Osteoblast (primary cell): ENCODE measurements at places on chromosomes 7 and 10. TPM values are rescaled to one million over a fixed set of nuclear protein-coding genes. Genes with fewer than 3 reads are reported as not detected.

The AOC1 gene
- not detected in 2 replicates for total RNA-seq

The ZNF775 gene
- 5.0 and 6.2 TPM in 2 replicates for total RNA-seq

The OR2A5 gene
- total RNA-seq: not detected in 2 replicates

The MYL10 gene
- total RNA-seq: not detected in 2 replicates

The PON3 gene
- total RNA-seq: 0.72 and 0.88 TPM in 2 replicates

The AASS gene
- 24.8 and 26.4 TPM in 2 replicates for total RNA-seq

The RUFY2 gene
- total RNA-seq: 35.5 and 36.8 TPM in 2 replicates

DNA sequence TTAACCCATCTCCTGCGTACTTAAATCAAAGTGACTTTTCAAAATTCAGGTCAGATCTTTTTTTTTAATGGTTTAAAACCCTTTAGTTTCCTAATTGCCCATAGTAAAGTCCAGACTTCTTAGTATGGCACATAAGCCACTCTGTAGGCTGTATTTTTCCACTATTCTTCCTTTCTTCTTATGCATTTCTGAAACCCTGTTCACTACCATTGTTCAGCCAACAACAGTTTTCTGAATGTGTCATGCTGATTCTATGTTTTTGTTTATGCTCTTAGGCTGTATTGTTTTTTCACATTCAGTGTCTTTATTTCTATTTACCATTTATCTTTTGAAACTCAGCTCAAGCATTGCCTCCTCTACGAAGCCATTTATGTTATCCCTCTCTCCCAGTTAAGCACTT, 26.7 kb downstream of the CCSER2 start:
- no peaks in the 10 kb centered on the region for H3K27me3 ChIP-seq
- no peak overlapping the region for H3K27ac ChIP-seq
- no peak overlapping the region for H3K4me3 ChIP-seq
- peaks cover 5% of the 10 kb centered on the region for H3K4me1 ChIP-seq
- H3K36me3 ChIP-seq: no peaks in the 10 kb centered on the region
- DNase-seq: no peak

GRCh38 chr7:140212100-140212881, 35.5 kb upstream of the KDM7A start:
- no peaks in the 10 kb centered on the region for H3K36me3 ChIP-seq
- no peak for DNase-seq
- no peak overlapping the region for H3K4me3 ChIP-seq
- peaks cover 5% of the 10 kb centered on the region for H3K27me3 ChIP-seq
- H3K27ac ChIP-seq: no peak overlapping the region

- H3K4me3 ChIP-seq: no peak overlapping the region
- H3K36me3 ChIP-seq: no peaks in the 10 kb centered on the region
- no peaks in the 10 kb centered on the region for H3K4me1 ChIP-seq
Observed at GRCh38 chr7:65308300-65308678, 65.4 kb upstream of the ZNF92 start.

GRCh38 chr10:57723305-57723704, 544.4 kb downstream of the IPMK start:
- H3K4me1 ChIP-seq: no peaks in the 10 kb centered on the region
- no peak for DNase-seq
- no peaks in the 10 kb centered on the region for H3K36me3 ChIP-seq
- no peak overlapping the region for H3K27ac ChIP-seq
- H3K27me3 ChIP-seq: no peaks in the 10 kb centered on the region

DNA sequence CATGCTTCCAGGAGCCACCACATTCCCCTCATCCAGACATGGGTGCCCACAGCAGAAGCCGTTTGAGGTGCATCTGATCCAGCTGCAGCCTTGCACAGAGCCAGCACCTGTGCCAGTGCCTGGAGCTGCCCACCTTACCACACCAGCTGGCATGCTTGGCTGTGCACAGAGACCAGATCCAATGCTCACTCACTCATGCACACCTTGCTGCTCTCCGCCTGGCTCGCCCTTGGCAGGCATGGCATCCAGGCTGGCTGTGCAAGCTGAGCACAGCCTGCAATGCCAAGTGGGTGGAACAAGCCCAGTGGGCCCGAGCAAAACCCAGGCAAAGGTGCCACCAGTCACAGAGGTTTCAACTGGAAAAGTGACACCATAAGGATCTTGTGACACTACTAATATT, 66.9 kb upstream of the SEMA3A start:
- H3K4me3 ChIP-seq: no peak overlapping the region
- H3K27me3 ChIP-seq: no peaks in the 10 kb centered on the region
- no peak overlapping the region for H3K27ac ChIP-seq
- peaks cover 9% of the 10 kb centered on the region for H3K4me1 ChIP-seq
- DNase-seq: no peak

GRCh38 chr10:7412237-7412927, 1.5 kb upstream of the SFMBT2 start:
- H3K4me1 ChIP-seq: no peaks in the 10 kb centered on the region
- no peak overlapping the region for H3K27ac ChIP-seq
- DNase-seq: no peak
- no peak overlapping the region for H3K4me3 ChIP-seq
- H3K27me3 ChIP-seq: peaks cover 42% of the 10 kb centered on the region
- no peaks in the 10 kb centered on the region for H3K36me3 ChIP-seq

- H3K4me1 ChIP-seq: peaks cover 29% of the 10 kb centered on the region
- no peaks in the 10 kb centered on the region for H3K27me3 ChIP-seq
- no peak for DNase-seq
- H3K27ac ChIP-seq: no peak overlapping the region
Observed at GRCh38 chr10:34760606-34761005, 54.5 kb downstream of the PARD3 start.

GRCh38 chr7:129205987-129206785, 17.8 kb downstream of the SMO start:
- H3K36me3 ChIP-seq: no peaks in the 10 kb centered on the region
- no peak for DNase-seq
- no peaks in the 10 kb centered on the region for H3K27me3 ChIP-seq
- H3K4me3 ChIP-seq: no peak overlapping the region
- no peaks in the 10 kb centered on the region for H3K4me1 ChIP-seq

GRCh38 chr7:87151729-87152111, 533 bp upstream of the DMTF1 start:
- H3K27ac ChIP-seq: peak overlapping the region; percentile 84
- H3K4me1 ChIP-seq: peaks cover 35% of the 10 kb centered on the region
- no peak for DNase-seq
- no peaks in the 10 kb centered on the region for H3K27me3 ChIP-seq
- H3K36me3 ChIP-seq: no peaks in the 10 kb centered on the region

DNA sequence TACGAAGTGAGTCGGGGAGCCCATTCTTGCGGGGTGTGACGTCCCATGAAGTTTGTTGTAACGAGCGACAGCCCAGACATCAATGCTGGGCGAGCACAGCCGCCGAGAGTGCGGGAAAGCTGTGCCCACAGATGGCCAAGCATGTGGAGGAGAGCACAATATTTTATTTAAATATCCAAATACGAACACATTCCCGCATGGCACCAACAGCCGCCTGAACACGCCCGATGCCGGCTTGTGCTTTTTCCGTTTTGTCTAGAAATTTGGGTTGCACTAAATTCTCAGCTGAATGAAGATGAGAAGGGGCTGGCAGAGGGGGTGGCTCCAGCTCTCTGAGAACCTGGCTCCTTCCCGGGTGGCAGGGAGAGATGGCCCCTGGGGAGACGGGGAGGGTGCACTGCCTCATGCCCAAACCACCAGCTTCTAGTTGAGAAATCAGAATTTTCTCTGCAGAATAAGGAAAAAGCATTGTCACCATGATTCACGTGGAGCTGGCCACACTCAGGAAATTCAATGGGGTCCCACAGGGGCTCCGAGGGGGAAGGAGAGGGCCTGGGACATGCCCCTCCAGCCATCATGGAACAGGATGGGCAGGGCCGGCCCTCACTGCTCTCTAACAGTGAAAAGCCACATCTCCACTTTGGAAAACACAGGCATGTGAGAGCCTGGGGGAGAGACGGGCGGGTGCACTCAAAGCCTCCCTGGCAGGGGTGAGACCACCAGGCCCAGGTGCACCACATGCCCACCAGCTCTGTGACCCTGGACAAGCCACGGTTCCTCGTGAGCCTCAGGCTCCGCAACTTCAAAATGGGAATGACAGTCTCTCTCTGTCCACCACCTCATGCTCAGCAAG, 48.3 kb downstream of the EBF3 start:
- DNase-seq: no peak
- no peaks in the 10 kb centered on the region for H3K27me3 ChIP-seq
- H3K4me1 ChIP-seq: no peaks in the 10 kb centered on the region
- no peak overlapping the region for H3K27ac ChIP-seq
